ENCODE measurements at places on chromosomes 2 and 18.
A peak's percentile ranks its signal among the peaks of the same experiment; 100 is the strongest.

- no peak for DNase-seq
Observed at GRCh38 chr2:25257032-25257552, 84.6 kb downstream of the DNMT3A start.

DNA sequence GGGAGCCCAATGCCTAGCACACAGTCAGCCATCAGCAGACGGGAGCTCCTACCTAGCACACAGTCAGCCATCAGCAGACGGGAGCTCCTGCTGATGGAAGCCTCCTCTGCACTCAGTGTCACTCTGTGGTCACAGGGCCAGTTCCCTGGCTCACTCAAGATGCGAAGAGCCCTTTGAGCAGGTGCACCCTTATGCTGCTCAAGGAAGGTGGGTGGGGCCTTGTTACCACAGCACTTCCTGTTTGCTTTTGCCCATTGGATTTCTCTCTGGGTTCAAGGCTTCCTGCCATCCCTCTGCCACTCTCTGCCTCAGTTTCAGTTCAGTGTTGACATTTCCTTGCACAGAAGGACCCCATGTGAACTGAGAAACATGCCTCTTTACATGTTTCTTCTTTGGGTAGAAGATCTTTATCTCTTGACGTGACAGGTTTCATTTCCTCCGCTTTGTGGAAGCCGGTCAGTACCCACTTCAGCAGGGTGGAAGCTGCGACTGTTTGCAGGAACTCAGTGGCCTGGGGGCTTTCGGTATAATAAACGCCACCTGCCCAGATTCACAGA, 11.6 kb downstream of the TRIB2 start:
- DNase-seq, result peak; percentile 24

DNA sequence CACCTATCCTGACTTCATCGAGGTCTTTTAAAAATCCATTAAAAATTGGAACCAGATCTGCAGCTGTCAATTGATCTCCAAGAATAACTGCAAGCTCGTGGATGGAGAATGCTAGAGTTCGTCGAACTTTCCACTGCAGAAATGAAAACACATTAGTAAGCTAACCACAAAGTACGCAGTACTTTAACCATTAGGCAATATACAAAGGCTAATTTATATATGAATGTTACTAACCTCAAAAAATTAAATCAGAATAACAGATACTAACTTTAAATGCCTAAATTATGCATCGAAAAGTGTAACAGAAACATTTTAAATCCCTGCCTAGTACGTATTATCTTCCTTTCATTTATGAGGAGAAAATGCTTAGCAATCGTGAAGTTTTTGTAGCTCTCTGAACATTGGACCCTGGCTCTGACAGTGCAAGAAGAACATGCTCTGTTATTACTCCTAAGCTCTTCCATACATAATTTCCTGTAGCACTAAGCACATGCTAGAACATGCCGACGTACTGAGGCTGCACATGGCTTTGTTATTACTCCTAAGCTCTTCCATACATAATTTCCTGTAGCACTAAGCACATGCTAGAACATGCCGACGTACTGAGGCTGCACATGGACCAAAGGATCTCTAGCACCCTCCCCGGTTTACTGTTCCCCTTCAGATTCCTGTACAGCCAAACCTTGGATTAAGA, 57.0 kb downstream of the PPP4R1 start:
- DNase-seq, result no peak

DNA sequence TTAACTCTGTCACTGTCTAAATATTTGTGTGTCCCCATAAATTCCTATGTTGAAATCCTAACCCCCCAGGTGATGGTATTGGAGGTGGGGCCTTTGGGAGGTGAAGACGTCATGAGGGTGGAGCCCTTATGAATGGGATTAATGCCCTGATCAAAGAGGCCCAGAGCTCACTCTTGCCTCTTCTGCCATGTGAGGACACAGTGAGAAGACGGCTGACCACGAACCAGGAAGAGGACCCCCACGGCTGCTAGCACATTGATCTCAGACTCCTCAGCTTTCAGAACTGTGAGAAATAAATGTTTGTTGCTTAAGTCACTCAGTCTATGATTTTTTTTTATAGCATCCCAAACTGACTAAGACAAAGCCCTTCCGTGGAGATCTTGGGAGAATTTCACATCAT, 71.2 kb downstream of the BCL2L11 start:
- no peak for DNase-seq

DNA sequence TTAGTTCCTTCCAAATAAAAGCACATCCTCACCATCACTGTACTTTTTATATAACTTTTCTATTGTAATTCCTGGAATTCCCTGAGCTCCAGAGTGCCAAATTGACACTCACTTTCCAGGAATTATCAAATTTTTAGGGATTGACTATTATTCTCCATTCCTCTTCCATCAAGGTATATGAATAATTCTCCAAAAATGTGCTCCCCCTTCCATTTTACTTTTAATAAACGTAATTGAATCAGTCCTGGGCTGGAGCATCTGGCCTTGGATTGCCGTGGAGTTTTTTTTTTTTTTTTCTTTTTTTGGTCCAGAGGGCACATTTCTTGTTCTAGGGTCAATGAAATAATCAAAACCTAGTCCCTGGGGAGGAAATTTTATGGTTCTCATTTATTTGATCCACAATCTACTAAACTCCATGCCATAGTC, 304.3 kb downstream of the CDCA7 start:
- DNase-seq, result no peak

DNA sequence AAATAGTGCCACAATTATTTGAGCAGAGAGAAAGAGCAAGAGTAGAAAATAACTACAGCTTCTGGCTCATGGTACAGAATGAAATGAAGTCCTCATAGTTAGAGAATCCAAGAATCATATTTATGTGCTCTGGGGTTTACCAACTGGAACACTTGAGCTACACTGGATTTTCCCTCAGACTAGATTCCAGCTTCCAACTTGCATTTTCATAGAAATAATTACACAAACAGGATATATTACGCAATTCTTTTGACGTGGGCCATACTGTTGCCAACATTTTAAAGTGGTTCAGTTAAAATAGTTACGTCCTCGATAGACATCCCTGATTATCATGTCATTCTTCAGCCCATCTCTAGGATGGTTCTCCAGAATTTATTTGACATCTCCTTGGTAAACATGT, 129.2 kb downstream of the ETAA1 start:
- DNase-seq, result no peak

GRCh38 chr2:188940171-188940570, 34.0 kb upstream of the COL3A1 start:
- DNase-seq, result no peak

- DNase-seq, result peak; percentile 41
Observed at GRCh38 chr2:216006164-216006663, 7.1 kb downstream of the MREG start.

DNA sequence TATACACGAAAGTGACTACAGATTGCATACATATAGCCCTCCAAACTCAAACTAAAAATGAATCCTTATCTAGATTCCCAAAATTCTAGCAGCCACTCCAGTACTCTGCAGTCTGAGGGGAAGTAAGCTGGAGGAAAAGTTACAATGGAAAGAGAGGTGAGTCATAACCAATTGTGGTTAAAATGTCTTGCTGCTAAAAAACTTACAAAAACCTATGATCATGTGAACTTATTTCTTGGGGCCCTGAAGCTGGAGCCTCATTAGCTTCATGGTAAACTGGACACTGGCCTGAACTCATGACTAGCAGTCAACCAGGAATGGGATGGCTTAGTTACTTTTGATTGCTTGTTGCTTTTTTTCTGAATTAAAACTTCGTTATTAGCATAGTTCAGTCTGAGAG, 175.9 kb downstream of the SLC4A3 start:
- no peak for DNase-seq
